Activated CD8-positive, alpha-beta memory T cell treated with anti-CD3 and anti-CD28 coated beads for 1 hour (primary cell): ENCODE measurements at places on chromosomes 5 and 9.

DNA sequence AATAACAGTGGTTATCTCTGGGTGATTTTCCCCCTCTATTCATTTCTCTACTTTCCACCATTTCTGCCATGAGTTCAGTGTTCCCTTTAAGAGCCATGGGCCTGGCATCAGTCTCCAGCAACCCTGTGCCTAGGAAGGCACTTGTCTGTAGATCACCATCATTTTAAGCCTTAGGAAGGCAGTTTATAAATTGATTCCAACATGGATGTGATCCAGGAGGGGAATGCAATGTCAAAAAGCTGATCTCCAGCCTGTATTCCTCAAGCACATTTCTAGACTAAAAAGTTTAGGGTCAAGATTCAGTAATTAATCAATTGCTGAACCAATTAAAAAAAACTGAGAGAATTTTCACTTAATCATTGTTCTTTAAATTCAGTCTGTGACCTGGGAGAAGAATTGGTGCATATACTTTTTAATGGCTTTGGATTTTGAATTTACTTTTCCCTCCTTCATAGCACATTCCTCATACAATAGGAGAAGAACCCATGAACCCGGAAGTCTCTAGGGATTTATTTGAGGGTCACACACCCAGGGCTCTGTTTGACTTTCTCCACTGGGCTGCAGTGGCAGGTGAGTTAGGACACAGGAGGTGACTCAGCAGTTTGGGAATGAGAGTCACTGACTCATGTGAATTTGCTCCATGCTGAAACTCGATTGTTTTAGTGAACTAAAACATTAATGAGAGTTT is 6.1 kb upstream of the ERMP1 start:
- DNase-seq, result no peak

DNA sequence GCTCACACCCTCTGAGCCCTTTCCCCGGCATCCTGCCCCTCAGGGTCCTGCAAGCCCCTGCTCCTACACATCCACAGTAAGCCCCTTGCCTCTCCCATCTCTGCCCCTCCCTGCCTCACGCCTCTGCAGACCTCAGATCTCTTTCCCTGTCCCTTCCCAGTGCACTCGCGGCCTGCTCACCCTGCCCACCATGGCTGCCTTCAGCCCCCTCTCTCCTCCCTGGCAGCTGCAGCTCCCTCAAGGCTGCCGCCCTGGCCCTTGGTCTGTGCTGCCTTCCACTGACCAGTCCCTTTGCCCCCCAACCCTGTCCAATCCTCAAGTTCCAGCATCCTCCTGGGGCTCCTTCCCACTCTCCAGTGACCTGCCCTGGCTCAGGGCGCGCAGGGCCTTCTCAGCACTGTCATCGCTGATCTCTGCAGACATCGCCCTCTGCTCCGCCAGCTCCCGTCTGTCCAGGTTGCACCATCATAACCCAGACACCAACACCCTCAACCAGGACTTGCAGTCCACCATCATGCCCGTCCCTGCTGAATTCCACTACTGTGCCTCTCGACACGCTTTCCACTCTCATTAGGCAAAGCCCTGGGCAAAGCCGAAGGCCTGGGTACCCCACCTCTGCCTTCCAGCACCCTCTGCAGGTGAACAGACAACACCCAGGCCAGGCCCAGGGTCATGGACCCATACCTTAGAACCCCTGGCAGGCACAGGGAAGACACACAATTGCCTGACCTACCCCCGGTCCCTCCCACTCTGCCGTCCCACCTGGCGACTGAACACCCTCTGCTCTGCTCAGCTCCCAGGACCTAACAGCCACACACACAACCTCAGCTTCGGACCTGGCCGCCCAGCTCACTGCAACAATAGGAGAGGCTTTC is 97.8 kb upstream of the RUFY1 start:
- DNase-seq, result no peak

DNA sequence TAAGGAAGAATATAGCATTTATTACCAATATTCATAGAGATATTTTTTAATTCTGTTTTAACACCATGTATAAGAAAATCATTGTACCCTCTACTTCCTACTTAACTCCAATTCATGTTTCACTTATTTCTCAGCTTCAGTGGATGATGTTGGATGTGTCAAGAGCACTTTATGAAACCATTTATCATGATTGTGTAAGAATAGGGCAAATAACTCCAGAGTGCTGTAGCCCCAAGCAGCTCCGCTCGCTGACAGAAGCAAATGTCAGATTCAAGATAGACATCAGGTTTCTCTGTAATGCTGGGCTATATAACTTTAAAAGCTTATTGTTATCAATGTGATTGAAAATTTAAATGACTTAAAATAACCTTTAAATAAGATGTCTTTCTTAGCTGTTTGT is 50.4 kb downstream of the MAST4 start:
- DNase-seq, result no peak

DNA sequence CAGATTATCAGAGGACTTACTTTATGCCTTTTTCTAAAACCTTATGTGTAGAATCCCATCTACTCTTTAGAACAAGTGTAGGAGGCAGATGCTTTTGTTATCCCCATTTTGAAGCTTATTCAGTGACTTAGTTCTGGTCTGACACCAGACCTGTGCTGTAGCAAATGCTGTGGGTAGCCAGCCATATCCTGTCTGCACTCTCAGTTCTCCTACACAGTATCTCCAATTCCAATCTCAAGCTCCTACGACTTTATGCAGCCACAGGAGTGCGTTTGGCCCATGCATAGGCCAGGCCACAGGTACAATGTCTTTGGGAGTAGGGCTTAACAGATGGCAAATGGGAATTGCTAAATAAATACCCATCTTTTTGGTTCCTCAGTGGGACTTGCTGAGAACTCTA is 292.6 kb downstream of the MCTP1 start:
- no peak for DNase-seq

DNA sequence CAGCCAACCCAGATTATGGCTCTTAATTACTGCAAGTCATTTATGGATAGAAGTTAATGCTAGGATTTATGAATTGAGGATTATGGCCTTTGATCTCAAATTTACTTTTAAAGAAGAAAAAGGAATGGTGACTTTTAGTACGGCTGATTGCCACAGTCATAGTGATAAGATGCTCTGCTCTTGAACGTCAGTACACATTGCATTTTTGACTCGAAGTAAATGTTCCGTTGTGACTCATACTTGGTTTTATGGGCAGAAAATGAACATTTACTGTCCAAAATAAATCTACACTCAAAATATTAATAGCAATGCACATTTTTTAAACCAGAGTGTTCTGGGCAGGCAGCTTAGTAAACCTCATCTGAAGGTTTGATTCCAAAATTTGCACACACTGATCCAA is 830 bp downstream of the ADAMTSL1 start:
- DNase-seq, result no peak

DNA sequence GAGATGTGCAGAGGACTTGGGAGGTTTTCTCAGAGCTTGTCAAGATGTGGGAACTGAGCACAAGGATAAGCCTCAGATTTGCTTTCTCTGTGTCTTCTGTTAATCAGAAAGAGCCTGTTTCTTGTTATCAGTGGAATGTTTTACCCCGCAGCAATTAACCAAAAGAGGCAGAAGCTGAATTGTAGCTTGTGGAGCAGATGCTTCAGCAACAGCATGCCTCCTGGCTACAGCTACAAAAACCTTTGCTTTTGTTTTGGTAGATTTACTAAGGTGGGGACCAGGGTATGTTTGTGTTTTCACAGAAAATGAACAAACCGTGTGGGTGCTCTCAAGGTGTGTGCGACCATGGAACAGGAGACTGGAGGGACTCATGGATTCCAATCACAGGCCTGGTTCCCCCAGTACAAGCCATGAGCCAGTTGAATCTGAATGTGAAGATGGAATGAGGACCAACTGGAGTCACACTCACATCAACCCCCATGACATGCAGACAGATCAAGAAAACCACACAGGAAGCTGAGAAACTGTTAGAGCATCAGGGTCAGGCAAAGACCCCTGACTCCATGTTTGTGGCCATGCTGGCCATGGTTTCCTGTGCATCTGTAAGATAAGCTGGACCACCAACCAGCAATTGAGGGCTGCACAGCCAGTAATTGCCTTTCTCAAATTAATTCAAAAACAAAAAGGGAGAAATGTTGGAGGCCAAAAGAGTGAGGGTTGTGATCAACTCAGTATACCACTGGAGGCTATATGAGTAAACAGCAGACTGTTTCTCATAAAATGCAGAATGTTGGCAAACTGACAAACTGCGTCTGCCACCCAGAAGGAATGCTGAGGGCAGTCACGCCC is 6.9 kb downstream of the UGT3A2 start:
- no peak for DNase-seq

- DNase-seq, result no peak
Measured at GRCh38 chr9:6239048-6239461, 23.4 kb downstream of the IL33 start.

- DNase-seq, result no peak
Measured at GRCh38 chr9:83957248-83957513, 22.8 kb downstream of the HNRNPK start.
